ENCODE measurements at places on chromosomes 12 and 14.

DNA sequence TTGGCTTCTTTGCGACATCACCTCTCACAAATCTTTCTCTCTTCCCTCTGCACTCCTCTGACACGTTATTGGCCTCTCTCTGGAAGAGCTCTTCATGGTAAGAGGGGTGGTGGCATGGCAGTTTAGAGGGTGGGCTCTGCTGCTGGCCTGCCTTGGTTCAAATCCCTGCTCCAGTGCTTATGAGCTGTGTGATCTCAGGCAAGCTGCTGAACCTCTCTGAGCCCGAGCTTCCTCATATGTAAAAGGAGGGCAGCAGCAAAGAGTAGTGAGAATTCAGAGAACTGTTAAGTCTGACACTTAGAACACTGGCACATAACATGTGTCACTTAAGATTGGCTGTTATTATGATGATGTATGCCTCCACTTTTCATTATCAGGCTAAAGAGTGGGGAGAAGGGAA lies 118.3 kb downstream of the RBM19 start:
- no peak for DNase-seq

- no peak for DNase-seq
Observed at GRCh38 chr12:52971679-52972329, 22.9 kb downstream of the KRT18 start.

GRCh38 chr14:92353447-92353846 lies 30.5 kb downstream of the SLC24A4 start:
- no peak for DNase-seq

DNA sequence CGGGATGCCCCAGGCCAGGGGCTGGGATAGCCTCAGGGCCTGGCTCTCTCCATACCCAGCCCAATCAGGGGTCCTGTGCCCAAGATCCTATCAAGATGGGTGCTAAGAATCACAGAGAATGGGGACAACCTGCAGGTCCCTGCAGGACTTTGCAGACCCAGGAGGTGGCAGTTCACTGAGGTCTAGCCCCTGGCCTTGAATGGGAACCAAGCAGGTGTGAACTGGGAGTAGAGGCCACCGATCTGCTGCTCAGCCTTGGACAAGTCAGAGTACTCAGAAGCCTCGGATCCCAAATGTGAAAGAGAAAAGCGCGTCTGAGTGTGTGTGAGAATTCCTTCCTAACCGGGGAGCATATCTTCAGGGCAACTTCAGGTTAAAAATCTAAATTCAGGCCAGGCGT lies 76.2 kb downstream of the ARL6IP4 start:
- no peak for DNase-seq

- no peak for DNase-seq
Observed at GRCh38 chr12:104662203-104662602, 205.5 kb downstream of the CHST11 start.

DNA sequence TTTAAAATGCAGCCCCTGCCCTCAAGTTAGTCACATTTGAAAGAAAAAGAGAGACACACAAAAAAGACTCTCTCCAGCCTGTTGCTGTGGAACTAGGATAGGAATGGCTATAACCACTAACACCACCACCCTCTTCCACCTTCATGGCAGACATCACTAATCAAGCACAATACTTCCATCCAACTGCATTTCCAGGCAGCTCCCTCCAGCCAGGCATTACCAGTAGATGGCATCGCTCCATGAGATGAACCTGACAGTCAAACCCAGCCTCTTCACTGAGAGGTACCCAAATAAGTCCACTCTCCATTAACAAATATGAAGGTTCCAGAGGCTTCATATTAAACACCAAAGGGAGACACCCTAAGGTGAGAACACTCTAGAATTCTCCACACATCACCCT lies 24.4 kb downstream of the SLC8B1 start:
- DNase-seq, result no peak

All from stimulated activated CD4-positive, alpha-beta T cell treated with anti-CD3 and anti-CD28 coated beads, Interleukin-15, amount 100 ng/mL, for 48 hours (primary cell).